Uterus (tissue), 4 donors: ENCODE measurements at places on chromosomes 2 and 18. TPM values are rescaled to one million over a fixed set of nuclear protein-coding genes. Genes with fewer than 3 reads are reported as not detected.

DNA sequence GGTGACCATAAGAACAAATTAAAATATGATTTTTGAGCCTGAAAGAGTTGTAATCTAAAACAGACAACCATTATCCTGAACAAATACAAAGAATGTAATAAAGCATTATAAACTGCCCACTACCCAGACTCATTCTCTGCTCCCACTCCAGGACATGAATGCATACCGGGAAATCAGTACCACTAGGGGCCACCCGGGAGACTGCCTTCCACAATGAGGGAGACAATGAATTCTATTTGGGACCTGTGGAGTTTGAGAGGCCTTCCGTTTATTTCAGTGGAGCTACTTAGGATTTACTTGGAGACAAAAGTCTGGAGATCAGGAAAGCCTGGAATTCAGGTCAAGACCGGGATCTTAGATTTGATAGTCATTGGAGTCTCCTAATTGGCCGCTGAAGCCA, 50.0 kb downstream of the NAB1 start:
- H3K27me3 ChIP-seq: no peaks in the 10 kb centered on the region
- no peak for DNase-seq
- no peak overlapping the region for H3K27ac ChIP-seq

GRCh38 chr2:225458431-225459117, 59.1 kb downstream of the NYAP2 start:
- no peaks in the 10 kb centered on the region for H3K36me3 ChIP-seq
- DNase-seq: no peak
- no peaks in the 10 kb centered on the region for H3K27me3 ChIP-seq
- H3K27ac ChIP-seq: no peak overlapping the region
- H3K4me3 ChIP-seq: no peak overlapping the region
- H3K4me1 ChIP-seq: no peaks in the 10 kb centered on the region

GRCh38 chr2:1209761-1210160, 203.5 kb upstream of the TPO start:
- no peak overlapping the region for H3K4me3 ChIP-seq
- no peaks in the 10 kb centered on the region for H3K27me3 ChIP-seq
- no peak overlapping the region for H3K27ac ChIP-seq
- no peaks in the 10 kb centered on the region for H3K36me3 ChIP-seq
- no peak for DNase-seq

GRCh38 chr2:206853915-206854314, 85.4 kb upstream of the CPO start:
- no peak overlapping the region for H3K27ac ChIP-seq
- H3K36me3 ChIP-seq: no peaks in the 10 kb centered on the region
- no peaks in the 10 kb centered on the region for H3K27me3 ChIP-seq
- H3K4me3 ChIP-seq: no peak overlapping the region

The ARHGEF4 gene
- total RNA-seq: 7.9 TPM

DNA sequence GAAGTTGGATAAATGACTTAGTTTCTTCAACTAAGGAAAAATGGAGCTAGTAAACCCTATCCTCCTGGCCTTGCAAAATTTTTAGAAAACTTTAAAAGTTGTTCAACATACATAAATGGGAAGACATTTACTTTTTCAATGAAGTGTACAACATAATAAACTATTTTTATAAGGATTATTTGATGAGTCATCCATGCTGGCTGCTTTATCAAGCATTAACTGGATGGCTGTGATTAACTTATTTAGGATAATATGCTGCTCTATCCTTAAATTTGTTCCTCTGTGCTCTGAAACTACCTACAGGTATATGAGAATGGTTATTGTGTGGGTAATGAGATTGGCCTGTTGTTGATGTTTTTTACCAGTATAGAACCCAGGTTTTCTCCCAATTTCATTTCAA, 21.3 kb downstream of the DYTN start:
- no peak overlapping the region for H3K27ac ChIP-seq
- H3K4me3 ChIP-seq: no peak overlapping the region
- H3K27me3 ChIP-seq: no peaks in the 10 kb centered on the region

GRCh38 chr18:41666231-41666630, 288.8 kb upstream of the PIK3C3 start:
- H3K4me1 ChIP-seq: no peaks in the 10 kb centered on the region
- H3K27me3 ChIP-seq: no peaks in the 10 kb centered on the region
- DNase-seq: no peak

GRCh38 chr2:109453371-109453995, 160.3 kb downstream of the SEPTIN10 start:
- no peak for DNase-seq
- H3K36me3 ChIP-seq: no peaks in the 10 kb centered on the region
- H3K4me1 ChIP-seq: no peaks in the 10 kb centered on the region
- no peak overlapping the region for H3K4me3 ChIP-seq
- no peak overlapping the region for H3K27ac ChIP-seq

DNA sequence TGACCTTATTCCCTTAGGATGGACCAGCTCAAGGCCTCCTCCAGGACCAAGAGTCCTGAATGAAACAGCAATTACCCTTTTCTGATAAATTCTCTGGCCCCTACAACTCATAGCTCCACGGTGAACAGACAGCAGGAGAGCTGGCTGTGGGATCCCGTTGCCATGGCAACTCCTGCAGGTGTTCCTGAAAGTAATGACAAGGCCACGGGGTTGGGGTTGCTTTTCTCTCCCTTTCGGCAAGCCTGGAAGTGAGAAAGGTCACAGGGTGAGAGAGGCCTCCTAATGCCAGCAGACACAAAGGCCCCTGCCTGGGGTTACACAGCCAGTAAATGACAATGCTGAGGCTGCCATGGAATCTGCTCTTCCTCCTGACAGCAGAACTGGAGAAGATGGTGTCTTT, 403.0 kb downstream of the NBAS start:
- DNase-seq: no peak
- H3K36me3 ChIP-seq: no peaks in the 10 kb centered on the region
- no peaks in the 10 kb centered on the region for H3K4me1 ChIP-seq
- no peaks in the 10 kb centered on the region for H3K27me3 ChIP-seq
- H3K4me3 ChIP-seq: no peak overlapping the region

- no peaks in the 10 kb centered on the region for H3K27me3 ChIP-seq
- no peak overlapping the region for H3K4me3 ChIP-seq
- no peaks in the 10 kb centered on the region for H3K36me3 ChIP-seq
- H3K4me1 ChIP-seq: no peaks in the 10 kb centered on the region
Measured at GRCh38 chr2:106129592-106129991, 64.5 kb downstream of the UXS1 start.

DNA sequence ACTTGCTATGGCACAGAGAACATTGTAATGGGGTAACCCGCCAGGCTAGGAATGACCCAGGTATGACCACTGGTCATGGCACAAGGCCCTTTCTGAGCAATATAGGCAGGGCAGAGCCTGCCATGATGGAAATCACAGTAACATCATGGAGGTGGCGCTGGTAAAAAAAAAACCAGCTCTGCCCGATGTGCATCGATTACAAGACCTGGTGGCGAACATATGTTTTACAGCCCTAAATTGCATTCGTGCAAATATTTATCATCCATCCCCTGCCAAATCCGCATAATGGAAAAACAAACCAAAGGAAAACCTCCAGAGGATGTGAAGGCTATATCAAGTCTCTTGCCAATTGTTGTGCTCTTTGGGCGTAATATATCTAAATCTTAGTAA, 60.6 kb downstream of the SEMA4F start:
- DNase-seq: no peak
- H3K36me3 ChIP-seq: no peaks in the 10 kb centered on the region
- no peak overlapping the region for H3K27ac ChIP-seq
- peaks cover 4% of the 10 kb centered on the region for H3K4me1 ChIP-seq
- no peak overlapping the region for H3K4me3 ChIP-seq

The UGT1A8 gene
- total RNA-seq: not detected

DNA sequence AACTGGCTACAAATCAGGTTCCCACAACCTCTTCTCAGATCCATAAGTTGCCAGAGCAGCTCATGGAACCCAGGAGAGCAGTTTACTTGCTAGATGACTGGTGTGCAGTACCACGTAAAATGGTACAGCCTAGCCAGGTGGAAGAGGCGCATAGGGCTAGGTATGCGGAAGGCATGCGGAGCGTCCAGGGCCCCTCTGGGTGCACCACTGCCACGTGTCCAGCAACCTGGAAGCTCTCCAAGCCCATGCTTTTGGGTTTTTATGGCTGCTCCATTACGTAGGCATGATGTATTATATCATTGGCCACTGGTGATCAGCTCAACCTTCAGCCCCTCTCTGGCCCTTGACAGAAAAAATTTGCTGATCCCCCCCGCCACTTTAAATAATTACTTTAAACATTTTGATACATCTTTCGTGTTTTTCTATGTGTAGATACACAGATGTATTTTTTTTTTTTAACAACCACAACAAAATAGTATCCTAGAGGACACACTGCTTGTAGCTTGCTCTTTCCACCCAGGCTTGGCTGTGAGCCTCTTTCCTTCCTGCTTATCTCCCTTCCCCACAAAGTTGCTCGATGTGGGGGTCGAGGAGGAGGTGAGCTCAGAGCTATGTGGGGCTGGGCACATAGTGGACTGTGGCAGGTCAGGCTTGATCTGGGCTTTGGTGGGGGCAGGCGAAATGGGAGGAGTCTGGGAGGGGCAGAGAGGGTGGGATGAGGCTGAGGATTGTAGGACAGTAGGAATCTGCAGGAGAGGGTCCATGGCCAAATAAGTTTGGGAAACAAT, 65.4 kb upstream of the MCFD2 start:
- H3K4me1 ChIP-seq: peaks cover 3% of the 10 kb centered on the region
- H3K36me3 ChIP-seq: no peaks in the 10 kb centered on the region
- peak overlapping the region; percentile 65 for H3K27ac ChIP-seq
- no peaks in the 10 kb centered on the region for H3K27me3 ChIP-seq

GRCh38 chr18:62460851-62461300, 61.9 kb upstream of the ZCCHC2 start:
- no peak for DNase-seq
- H3K27ac ChIP-seq: no peak overlapping the region
- no peak overlapping the region for H3K4me3 ChIP-seq
- H3K27me3 ChIP-seq: no peaks in the 10 kb centered on the region
- no peaks in the 10 kb centered on the region for H3K36me3 ChIP-seq

GRCh38 chr2:42297322-42297936, 63.6 kb downstream of the COX7A2L start:
- H3K4me1 ChIP-seq: no peaks in the 10 kb centered on the region
- H3K27me3 ChIP-seq: no peaks in the 10 kb centered on the region
- no peak overlapping the region for H3K27ac ChIP-seq
- H3K4me3 ChIP-seq: no peak overlapping the region
- H3K36me3 ChIP-seq: no peaks in the 10 kb centered on the region

The PRKAG3 gene
- total RNA-seq: not detected
